ENCODE measurements at places on chromosomes 3 and 15. TPM values are rescaled to one million over a fixed set of nuclear protein-coding genes. Genes with fewer than 3 reads are reported as not detected.

- DNase-seq, result peak; percentile 86
Observed at GRCh38 chr3:172707967-172708366, 2.9 kb downstream of the NCEH1 start.

GRCh38 chr3:176942305-176942704, 255.0 kb downstream of the TBL1XR1 start:
- no peak for DNase-seq

DNA sequence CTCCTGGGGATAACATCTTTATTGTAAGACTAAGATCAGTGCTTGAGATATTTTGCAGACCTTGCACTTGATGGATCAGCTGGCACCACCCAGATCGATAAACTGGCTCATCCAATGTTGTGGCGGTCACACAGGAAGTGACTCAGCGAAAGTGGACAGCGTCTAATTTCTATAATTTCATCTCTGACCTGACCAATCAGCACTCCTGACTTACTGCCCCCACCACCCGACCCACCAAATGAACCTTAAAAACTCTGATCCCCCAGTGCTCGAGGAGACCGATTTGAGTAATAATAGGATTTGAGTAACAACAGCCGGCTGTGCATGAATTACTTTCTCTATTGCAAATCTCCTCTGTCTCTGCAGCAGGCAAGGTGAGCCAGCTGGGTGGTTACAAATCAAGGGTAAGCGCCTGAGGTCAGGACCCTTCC, 62.7 kb upstream of the RNU6-1 start:
- no peak for DNase-seq

GRCh38 chr3:126606001-126606400, 47.3 kb upstream of the C3orf22 start:
- DNase-seq, result no peak

DNA sequence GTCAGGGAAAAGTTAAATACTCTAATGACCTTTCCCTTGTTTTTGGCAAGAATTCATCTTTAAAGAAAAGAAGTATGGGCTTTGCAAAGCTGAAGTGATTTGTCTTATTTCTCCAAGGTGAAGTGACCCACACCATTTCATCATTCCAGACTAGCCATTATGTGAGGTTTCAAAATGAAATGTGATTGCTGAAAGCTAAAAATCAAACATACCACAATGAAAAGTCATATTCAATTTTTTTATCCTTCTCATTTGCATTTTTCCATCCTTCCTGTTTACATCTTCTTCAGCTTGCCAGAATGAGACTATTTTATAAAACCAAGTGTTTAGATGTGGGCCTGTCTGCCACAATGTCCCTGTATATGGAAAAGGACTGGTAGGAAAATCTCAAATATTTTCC, 142.3 kb upstream of the STRIT1 start:
- DNase-seq, result no peak

GOLGA8T gene
- polyA plus RNA-seq, result not detected

CPEB1 gene
- 8.9 TPM for polyA plus RNA-seq

GRCh38 chr3:66344391-66344811, 123.6 kb downstream of the SLC25A26 start:
- DNase-seq, result no peak

DNA sequence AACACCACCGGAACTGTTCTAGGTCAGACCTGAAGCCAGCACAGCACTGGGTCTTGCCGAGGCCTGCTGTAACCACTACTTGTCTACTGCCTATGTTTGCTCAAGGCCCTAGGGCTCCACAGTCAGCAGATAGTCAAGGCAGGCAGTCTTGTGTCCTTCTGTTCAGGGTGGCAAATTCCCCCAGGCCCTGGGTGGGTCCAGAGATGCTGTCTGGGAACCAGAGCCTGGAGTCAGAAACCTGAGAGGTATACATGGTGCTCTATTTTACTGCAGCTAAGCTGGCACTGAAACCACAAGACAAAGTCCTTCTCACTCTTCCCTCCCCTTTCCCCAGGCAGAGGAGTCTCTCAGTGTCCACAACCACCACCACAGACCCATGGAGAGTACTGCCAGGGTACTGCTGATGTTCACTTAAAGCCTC, 89.9 kb downstream of the BBX start:
- no peak for DNase-seq

FBXW12 gene
- polyA plus RNA-seq, result not detected

DNA sequence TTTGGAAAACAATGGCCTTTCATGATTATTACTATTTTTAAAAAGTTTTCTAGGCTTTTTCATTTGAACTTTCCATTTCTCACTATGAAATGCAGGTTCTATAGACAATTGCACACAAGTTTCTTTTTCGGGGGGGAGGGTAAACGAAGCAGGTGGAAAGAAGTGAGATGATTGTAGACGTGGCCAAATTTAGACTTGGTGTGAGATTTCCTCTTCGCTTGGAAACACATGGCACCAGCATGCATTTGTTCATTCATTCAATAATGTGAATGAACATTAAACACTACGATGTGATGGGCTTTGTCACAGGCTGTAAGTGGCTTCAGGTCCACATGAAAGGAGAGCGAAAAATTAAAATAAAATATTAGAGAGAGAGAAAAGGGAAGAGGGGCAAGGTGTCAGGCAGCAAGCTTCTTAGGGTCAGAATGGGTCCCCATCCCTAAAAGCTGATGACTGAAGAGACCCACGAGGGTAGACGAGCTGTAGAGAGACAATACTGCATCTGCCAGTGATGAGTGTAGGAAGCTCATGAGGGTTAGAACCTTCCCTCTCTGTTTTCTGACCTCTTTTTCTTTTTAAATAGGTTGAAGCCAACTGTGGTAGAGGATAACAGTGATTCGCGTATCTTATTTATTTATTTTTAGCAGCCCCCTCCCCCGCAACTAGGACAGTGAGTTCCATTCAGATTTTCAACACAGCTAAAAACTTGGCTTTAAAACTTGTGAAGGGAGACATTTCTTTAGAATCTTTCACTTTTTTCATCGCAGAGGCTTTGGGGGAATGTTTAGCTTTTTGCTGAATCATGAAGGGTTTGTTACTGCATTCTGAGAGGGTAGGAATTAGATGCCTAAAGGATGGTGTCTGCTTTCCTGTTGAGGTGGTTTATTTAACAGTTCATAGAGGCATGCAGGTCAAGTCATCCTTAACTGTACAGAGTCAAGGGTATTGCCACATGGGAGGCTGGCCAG, 36.2 kb downstream of the GAP43 start:
- peak; percentile 64 for DNase-seq

DNA sequence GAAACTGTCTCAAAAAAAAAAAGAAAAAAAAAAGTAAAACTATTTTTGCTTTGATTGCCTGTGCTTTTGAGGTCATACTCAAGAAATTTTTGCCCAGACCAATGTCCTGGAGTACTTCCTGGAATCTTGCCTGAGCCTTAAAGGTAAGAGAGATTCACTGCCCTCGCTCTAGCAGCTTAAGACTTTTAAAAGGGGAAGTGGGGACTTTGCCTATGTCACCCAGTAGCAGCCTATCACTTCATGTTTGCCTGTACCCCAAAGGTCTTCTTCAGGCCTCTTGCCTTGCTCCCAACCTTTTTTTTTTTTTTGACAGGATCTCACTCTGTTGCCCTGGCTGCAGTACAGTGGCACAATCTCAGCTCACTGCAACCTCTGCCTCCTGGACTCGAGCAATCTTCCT, 18.9 kb upstream of the GOLGB1 start:
- DNase-seq, result no peak

- no peak for DNase-seq
Observed at GRCh38 chr15:81914734-81915256, 131.0 kb downstream of the MEX3B start.

- peak; percentile 0 for DNase-seq
Observed at GRCh38 chr15:76865548-76865991, 39.6 kb downstream of the SCAPER start.

RHOV gene
- 0.07 TPM for polyA plus RNA-seq

CPLX3 gene
- not detected for polyA plus RNA-seq

DNA sequence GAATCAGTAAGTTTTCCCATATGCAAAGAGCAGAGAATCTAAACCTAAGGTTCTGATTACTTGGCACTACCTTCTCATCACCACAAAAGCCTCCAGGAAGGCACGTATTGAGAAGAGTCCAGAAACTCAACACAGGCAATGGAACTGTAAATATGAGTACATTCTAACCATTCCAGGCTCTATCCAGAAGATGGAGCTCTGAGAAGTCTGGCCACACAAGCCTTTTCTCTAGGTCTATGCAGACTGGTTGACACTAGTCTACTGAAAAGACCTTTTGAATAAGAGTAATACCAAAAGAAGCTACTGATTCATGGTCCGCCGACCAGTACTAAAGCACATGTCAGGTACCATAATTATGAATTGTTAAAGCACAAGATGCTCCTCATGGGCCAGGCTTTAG, 12.2 kb upstream of the NCKIPSD start:
- DNase-seq, result no peak

DNA sequence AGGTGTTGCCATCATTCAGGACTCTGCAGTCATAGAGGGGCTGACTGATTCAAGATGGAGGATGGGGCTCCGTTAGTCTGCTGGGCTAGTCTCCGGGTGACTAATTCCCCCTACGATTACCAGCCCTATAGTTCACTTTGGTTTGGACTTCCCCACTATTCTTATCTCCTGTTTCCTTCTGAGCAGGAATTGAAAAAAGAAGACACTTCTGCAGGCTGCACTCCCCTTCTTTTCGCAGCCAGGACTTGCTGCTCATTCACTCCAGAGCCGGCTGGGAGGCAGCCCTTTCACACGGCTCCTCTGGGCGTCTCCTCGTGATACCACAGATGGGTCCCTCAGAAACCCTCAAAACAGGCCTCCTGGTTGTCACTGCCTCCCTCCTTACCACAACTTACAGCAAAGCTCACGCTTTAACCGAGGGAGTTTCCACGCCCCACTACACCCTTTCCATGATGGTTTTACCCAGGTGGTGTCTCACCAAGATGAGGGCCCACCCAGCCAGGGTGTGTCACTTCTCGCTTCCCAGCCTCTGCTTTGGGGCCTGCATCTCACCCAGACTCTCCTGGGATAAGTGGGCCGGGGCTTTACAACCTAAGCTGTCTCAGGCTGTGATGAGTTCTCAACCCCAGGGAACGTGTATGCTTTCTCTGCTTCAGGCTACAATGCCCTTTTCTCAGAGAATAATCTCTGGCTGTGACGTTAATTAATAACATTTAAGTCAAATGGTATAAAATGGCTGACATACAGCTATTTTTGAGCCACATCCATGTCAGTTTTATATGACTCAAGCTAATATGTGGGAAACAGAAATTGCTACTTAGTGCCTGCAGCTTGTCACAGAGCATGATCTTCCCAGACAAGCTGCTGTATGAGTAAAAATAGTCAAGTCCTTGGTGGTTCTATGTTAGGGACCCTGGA, 11.9 kb downstream of the CX3CR1 start:
- DNase-seq, result no peak

GRCh38 chr3:851098-851790, 241.6 kb upstream of the CNTN6 start:
- DNase-seq, result no peak

- peak; percentile 81 for DNase-seq
Observed at GRCh38 chr3:98994128-98994762, 92.8 kb upstream of the DCBLD2 start.

- DNase-seq, result no peak
Observed at GRCh38 chr3:58222161-58222724, 11.5 kb upstream of the DNASE1L3 start.

GRCh38 chr15:58467121-58467721, 35.4 kb downstream of the LIPC start:
- no peak for DNase-seq
